ENCODE measurements at places on chromosomes 2 and 18.

DNA sequence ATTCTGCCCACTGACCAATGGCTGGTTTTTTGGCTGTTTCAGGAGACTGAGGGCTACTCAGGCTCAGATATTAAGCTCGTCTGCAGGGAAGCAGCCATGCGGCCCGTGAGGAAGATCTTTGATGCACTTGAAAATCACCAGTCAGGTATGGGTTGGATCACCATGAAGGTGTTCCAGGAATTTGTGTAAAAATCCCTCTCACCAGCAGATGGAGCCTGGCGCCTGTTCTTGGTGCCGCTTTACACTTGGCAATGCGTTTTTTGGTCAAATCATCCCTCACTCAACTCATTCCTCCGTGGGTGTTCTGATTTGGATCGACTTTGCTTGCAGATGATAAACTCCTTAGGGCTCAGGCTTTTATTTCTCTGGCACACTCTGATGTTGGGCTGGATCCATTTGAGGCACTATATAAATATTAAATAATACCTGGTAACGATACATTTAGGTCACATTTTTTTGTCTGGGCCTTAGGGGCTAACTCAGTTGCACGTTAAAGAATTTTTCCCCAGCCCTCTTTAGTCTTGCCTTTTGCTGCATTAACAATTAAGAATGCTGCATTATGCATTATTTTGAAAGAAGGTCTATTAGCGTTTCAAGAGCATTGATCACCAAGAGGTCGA is 50.0 kb downstream of the HDHD2 start:
- H3K36me3 ChIP-seq = peaks cover 10% of the 10 kb centered on the region
- no peak overlapping the region for H3K4me3 ChIP-seq
- DNase-seq = peak; percentile 69
- no peaks in the 10 kb centered on the region for H3K27me3 ChIP-seq

- H3K4me1 ChIP-seq = peaks cover 12% of the 10 kb centered on the region
- DNase-seq = no peak
- no peak overlapping the region for H3K27ac ChIP-seq
- no peak overlapping the region for H3K4me3 ChIP-seq
- no peaks in the 10 kb centered on the region for H3K36me3 ChIP-seq
- H3K27me3 ChIP-seq = peaks cover 51% of the 10 kb centered on the region
These were observed 375 bp downstream of the WNT10A start for GRCh38 chr2:218880859-218881594.

GRCh38 chr2:206619011-206619410 is 23.3 kb upstream of the FAM237A start:
- no peaks in the 10 kb centered on the region for H3K36me3 ChIP-seq
- DNase-seq = no peak
- H3K27ac ChIP-seq = no peak overlapping the region
- no peaks in the 10 kb centered on the region for H3K27me3 ChIP-seq
- H3K4me3 ChIP-seq = no peak overlapping the region

DNA sequence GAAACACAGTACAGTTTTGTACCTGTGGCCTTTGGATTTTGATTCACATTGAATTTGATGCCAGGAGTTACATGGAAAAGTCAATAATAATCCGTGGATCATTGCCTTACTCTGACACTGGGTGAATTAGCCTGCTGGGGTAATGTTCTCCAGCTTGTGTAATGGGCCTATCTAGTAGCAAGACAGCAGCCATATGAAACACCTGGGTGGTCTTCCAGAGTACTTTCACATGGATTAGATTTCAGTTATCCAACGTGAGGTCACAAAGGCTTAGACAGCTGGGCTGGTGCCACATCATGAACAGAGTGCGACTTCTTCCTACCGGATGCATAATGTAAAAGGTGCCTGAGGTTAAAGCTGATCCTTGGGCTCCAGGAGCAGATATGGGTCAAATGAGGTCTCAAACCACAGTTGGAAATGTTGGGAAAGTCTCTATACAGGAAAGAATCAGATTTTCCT is 486.8 kb downstream of the PARD3B start:
- H3K27ac ChIP-seq = no peak overlapping the region
- no peaks in the 10 kb centered on the region for H3K27me3 ChIP-seq
- H3K36me3 ChIP-seq = no peaks in the 10 kb centered on the region
- DNase-seq = no peak
- no peak overlapping the region for H3K4me3 ChIP-seq

DNA sequence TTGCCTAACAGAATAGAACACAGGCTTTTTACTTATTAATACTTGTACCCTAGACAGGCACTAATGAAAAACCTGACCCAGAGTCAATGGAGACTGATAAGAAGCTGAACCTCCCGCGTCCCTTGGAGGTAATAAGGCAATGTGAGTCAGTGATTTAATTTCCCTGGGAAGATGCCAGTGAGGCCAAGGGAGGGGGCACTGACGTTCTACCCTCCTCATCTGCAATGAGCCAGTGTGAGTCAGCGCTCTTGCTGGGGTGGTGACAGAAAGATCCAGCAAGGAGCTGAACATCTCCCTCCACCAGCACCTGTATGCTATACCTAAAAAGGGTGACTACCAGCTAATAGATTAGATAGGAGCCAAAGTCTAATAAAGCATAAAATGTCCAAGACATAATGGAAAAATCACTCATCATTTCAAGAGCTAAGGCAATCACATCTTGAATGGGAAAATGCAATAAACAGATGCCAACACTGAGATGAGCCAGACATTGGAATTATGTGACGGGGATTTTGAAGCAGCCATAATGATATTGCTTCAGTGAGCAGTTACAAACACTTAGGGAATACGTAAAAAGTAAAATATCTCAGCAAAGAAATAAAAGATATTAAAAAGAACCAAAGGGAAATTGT is 116.9 kb downstream of the TPGS2 start:
- no peak overlapping the region for H3K4me3 ChIP-seq
- H3K27me3 ChIP-seq = no peaks in the 10 kb centered on the region
- peaks cover 10% of the 10 kb centered on the region for H3K4me1 ChIP-seq
- peak; percentile 92 for DNase-seq
- peak overlapping the region; percentile 38 for H3K27ac ChIP-seq

GRCh38 chr2:214220251-214220650 is 190.6 kb upstream of the VWC2L start:
- no peak overlapping the region for H3K27ac ChIP-seq
- DNase-seq = no peak
- no peak overlapping the region for H3K4me3 ChIP-seq
- no peaks in the 10 kb centered on the region for H3K36me3 ChIP-seq

DNA sequence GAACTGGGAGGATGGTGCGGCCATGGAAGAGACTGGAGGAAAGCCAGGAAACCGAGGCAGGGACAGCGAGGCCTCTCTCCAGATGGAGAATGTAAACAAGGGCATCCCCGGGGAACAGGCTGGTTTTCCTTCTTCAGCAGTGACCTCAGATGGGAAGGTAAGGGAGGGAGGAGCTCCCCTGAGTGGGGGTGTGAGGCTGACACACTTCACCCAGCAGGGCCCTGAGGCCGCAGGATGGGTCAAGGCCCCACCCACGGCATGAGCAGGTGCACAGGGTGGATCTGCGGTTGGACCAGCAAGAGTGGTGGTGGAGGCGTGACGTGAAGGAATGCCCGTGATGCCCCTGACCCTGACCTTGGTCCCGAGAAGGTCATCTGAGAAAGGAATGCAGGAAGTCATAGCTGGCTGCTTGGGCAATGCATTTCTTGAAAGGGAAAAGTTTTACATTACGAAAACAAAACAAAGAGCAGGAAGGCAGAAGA is 48.1 kb downstream of the ADCY3 start:
- H3K4me1 ChIP-seq = no peaks in the 10 kb centered on the region
- H3K36me3 ChIP-seq = no peaks in the 10 kb centered on the region
- no peak overlapping the region for H3K4me3 ChIP-seq
- no peak overlapping the region for H3K27ac ChIP-seq
- no peaks in the 10 kb centered on the region for H3K27me3 ChIP-seq

GRCh38 chr2:219570924-219571310 is 422 bp downstream of the OBSL1 start:
- H3K4me1 ChIP-seq = peaks cover 16% of the 10 kb centered on the region
- peak overlapping the region; percentile 92 for H3K27ac ChIP-seq
- H3K36me3 ChIP-seq = peaks cover 18% of the 10 kb centered on the region
- H3K4me3 ChIP-seq = peak overlapping the region; percentile 90
- no peak for DNase-seq

GRCh38 chr2:101574622-101575021 is 99.7 kb upstream of the RFX8 start:
- no peaks in the 10 kb centered on the region for H3K27me3 ChIP-seq
- no peak for DNase-seq
- H3K4me3 ChIP-seq = no peak overlapping the region

DNA sequence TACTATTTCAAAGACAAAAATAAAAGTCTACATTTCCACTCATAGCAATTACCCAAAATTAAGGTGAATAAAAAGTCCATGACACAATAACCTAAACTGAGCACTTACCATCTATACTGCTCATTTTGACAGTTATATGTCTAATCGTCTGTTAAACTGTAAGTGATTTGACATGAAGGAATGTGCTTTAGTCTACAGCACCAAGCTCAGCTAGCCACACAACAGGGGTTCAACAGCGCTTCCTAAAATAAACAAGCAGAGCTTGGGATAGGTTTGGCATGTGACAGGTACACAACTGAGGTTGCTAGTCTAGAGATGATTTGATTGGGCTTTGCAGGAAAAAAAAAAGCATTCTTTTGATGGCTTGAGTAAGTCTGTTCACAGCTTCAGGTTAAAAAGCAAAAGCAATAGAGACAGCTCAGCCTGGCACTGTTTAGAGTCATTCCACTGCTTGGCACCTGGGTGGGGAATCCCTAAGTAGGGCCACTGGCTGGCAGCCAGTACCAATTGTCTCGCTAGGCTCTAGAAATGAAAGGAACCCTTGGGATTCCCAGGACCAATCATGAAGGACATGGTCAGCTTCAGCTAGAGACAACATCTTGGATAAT is 78.6 kb downstream of the BARD1 start:
- H3K4me1 ChIP-seq = no peaks in the 10 kb centered on the region
- no peaks in the 10 kb centered on the region for H3K27me3 ChIP-seq
- no peak overlapping the region for H3K4me3 ChIP-seq
- H3K36me3 ChIP-seq = no peaks in the 10 kb centered on the region
- no peak overlapping the region for H3K27ac ChIP-seq
- DNase-seq = no peak

DNA sequence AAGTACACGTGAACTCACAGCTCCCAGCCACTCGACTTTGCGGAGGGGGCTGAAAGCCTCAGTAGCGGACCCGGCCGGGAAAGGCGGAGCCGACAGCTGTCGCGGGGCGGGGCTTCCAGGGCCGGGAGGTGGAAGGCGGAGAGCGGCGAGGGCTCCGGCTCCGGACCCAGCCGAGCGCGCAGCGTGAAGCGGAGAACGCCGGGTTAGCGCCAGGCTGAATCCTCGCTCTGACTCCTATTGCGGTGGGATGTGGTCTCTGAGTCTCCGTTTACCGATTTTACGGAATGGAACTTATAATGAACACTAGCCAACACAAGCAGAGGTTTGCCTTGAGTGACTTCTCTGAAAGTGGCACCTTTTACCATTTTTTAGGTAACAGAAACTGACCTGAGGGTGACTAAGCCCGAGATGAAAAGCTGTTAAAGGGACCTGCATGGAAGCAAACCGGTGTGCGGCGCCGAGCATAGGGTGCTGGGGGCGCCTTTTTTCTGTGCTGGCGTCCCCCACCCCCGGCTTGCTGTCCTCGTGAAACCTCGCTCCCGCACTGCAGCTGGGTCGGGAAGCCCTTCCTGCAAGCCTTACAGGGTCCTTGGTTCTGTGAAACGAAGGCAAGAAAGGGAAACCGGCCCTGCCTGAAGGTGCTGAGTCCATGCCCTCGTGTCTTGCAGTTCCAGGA is 72.9 kb downstream of the EN1 start:
- no peak for DNase-seq
- H3K4me3 ChIP-seq = peak overlapping the region; percentile 55
- H3K27me3 ChIP-seq = peaks cover 6% of the 10 kb centered on the region
- no peak overlapping the region for H3K27ac ChIP-seq
- peaks cover 10% of the 10 kb centered on the region for H3K4me1 ChIP-seq

GRCh38 chr2:127134235-127134634 is 27.3 kb upstream of the BIN1 start:
- no peaks in the 10 kb centered on the region for H3K4me1 ChIP-seq
- no peaks in the 10 kb centered on the region for H3K36me3 ChIP-seq
- H3K4me3 ChIP-seq = no peak overlapping the region
- H3K27ac ChIP-seq = no peak overlapping the region
- no peak for DNase-seq

DNA sequence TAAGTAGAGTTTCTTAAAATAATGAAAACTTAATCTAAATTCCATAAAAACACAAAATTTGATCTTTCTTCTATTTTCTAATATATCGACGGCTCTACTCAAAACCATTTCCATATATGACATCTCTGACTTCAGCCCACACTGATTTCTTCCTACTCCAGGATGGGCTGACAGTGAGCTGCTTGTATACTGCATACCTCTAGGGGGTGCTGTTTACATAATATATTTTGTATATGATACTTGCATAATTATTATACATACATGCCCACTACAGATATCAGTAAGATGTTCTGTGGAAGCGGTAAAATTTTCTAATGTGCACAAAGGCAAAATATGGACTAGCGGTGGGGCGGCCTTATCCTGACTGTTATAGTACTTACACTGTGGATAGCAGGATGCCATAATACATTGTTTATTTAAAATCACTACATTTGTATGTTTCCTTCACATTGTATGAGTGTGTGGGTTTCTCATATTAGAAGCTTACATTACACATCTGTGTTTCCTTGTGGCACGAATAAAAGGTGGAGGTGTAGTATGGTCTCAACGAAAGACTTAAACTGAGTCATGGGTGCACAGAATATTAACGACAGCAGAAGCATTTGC is 66.1 kb upstream of the NXPH2 start:
- no peaks in the 10 kb centered on the region for H3K36me3 ChIP-seq
- H3K27ac ChIP-seq = no peak overlapping the region
- no peak overlapping the region for H3K4me3 ChIP-seq
- no peak for DNase-seq
- H3K27me3 ChIP-seq = no peaks in the 10 kb centered on the region

- H3K4me3 ChIP-seq = no peak overlapping the region
- no peak overlapping the region for H3K27ac ChIP-seq
- no peak for DNase-seq
- no peaks in the 10 kb centered on the region for H3K27me3 ChIP-seq
These were observed 460.1 kb downstream of the NR4A2 start for GRCh38 chr2:155872396-155872795.

DNA sequence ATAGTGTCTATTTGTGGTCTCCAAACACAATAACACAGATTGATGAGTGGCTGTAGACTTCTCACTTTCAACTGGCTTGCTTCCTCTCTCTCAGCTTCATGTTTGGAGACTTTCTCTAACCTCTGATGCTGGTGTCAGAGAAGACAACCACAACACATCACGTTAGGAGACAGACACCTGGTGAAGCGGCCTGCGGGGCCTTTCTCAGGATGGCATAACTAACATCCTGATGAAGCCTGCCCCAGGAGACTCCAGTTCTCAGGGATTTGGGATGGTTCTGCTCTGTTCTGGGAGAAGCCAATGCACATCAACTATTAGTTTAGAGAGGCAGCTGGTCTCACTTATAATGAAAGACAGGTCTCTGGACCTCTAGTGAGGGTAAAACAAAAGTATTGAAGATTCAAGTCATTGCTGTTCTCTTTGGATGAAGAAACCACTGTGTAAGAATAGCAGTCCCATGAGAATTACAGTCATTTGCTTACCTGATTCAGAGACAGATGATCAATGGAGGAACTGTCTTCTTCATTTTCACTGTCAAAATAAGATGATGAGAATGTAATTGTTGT is 2.0 kb downstream of the IL1A start:
- H3K4me3 ChIP-seq = no peak overlapping the region
- H3K4me1 ChIP-seq = no peaks in the 10 kb centered on the region
- DNase-seq = no peak
- no peak overlapping the region for H3K27ac ChIP-seq

- no peak for DNase-seq
- no peaks in the 10 kb centered on the region for H3K27me3 ChIP-seq
- no peak overlapping the region for H3K27ac ChIP-seq
These were observed 18.2 kb upstream of the CRIM1 start for GRCh38 chr2:36337354-36337753.
